ENCODE measurements at places on chromosomes 11 and 22. TPM values are rescaled to one million over a fixed set of nuclear protein-coding genes. Genes with fewer than 3 reads are reported as not detected.

CCDC87 gene
- not detected for total RNA-seq

DNA sequence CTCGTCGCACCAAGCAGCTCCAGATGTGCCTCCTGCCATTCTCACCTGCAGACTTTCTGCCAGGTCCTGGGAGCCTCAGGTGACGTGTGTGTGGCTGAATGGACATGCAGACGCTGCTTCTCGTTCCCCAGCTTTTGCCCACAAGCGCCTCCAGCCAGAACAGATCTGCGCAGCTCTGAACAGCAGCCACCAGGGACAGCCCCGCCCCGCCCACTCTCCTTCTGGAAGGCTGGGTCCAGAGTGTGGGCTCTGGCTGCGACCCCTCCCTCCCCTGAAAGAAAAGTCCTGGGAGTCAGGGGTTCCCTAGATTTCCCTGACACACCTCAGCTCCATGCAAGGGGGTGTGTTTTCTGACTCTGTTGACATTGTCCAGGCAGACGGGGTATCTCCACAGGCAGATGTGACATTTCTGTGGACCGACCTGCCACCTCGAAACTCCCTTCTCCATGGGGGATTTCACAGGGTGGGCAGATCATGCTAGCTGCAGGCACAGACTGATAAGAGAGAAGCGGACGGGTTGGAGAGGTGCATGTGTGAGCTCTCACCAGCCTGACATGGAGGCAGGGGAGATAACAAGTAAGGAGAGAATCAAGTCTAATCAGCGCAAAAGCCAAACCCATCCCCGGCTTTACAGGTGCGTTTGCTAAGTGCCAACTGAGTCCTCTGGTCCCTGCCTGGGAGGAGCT, 19.8 kb downstream of the SLCO2B1 start:
- no peak for DNase-seq

DNA sequence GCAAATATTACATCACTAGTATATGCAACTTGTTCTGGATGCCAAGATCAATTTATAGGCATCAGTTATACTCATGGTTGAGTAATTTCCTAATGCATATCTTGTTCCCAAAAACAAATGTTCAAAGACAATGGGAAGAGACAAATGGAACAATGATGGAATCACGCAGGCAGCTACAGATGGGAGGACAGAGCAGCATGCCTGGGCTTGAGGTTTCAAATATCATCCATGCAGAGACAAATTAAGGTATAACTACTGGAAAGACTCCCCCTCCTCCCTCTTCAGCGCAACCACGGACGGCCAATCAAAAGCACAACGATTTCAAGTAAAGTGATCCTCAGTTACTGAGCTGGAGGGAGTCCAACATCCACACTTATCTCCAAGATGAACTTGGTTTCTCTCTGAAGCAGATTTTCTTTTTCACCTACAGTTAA, 106.8 kb downstream of the CCDC83 start:
- DNase-seq = no peak

DNA sequence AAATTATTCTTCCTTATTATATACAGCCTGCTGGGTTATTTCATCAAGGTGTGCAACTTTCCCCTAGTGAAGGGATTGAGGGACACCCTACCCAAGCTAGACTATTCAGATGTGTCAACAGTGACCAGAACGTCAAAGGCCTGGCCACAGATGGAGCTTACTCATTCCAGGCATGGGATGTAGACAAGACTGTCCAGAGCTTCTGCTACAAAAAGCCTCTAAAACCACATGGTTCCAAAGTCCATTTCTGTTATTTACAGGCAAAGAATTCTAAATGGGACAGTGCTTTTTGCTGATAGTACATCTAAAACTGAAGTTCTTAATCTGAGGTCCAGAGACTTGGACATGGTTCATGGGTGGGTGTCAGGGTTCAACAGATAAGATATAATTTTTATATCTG, 9.7 kb upstream of the SMCO4 start:
- no peak for DNase-seq

DNA sequence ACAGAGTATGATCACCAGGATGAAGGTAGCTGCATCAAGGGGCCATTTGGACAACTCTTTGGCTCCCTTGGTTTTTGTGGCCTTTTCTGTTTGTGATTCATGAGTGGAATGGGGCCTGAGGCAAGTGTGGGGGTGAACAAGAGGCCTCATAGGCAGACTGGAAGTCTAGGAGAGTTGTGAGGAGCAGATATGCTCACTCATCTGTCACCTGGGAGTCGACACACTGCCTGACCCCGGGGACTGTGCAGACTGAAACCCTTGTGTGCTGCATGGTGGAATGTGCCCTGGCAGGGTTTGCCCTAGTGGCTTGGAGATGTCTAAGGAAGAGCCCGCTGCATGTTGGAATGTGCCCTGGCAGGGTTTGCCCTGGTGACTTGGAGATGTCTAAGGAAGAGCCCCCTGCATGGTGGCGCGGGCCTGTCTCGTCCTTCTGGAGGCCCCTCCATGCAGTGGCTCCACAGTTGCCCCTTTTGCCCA, 60.0 kb downstream of the MED15 start:
- DNase-seq = peak; percentile 50
